ENCODE measurements at places on chromosomes 7 and 10.
A peak's percentile ranks its signal among the peaks of the same experiment; 100 is the strongest.

DNA sequence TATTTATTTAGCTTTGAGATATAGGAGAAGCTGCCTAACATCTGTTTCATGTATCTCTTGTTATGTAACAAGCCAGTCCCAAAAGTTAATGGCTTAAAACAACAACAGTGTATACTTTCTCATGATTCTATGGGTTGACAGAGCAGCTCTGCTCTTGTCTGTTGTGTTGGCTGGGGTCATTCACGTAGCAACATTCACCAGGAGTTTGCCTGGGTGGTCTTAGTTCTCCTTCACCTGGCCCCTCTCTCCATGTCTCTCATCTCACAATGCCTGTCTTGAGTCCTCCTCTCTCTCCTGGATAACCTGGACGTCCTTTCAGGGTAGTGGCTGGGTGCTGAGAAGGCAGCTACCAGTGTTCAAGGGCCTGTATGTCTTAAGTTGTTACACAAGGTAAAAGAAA is 27.5 kb downstream of the INPP5F start:
- no peak for DNase-seq

DNA sequence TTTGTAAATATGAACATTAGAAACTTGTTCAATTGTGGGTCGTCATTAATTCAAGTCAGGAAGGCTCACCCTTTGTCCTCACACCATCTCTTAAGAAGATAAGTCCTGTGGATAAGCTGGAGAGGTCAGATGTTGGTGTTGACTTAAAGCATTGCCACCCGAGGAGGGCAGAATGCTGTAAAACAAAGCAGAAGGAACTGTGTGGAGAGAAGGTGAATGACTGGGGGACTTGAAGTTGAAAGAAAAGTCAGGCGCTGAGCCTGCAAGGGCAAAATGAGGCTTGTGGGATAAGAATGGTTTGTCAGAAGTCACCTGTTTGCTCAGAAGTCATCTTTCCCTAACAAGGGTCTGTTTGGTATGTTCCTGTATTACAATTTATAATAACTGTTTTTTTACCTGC is 9.1 kb downstream of the RPA3 start:
- DNase-seq, result no peak

GRCh38 chr10:79547973-79548372 is 12.2 kb downstream of the SFTPA2 start:
- DNase-seq, result no peak

- no peak for DNase-seq
Measured at GRCh38 chr7:82567841-82568240, 124.3 kb upstream of the CACNA2D1 start.

- peak; percentile 78 for DNase-seq
Measured at GRCh38 chr7:7799138-7799537, 80.7 kb upstream of the RPA3 start.

DNA sequence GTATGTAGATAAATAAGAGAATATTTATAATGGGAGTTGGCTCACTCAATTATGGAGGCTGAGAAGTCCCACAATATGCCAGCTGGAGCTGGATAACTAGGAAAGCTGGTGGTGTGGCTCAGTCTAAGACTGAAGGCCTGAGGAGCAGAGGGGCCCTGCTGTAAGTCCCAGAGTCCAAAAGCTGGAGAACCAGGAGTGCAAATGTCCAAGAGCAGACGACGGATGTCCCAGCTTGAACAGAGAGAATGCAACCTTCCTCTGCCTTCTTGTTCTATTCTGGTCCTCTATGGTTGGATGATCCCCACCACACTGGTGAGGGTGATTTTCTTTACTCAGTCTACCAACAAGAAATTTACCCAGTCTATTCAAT is 13.2 kb downstream of the IL2RA start:
- no peak for DNase-seq

DNA sequence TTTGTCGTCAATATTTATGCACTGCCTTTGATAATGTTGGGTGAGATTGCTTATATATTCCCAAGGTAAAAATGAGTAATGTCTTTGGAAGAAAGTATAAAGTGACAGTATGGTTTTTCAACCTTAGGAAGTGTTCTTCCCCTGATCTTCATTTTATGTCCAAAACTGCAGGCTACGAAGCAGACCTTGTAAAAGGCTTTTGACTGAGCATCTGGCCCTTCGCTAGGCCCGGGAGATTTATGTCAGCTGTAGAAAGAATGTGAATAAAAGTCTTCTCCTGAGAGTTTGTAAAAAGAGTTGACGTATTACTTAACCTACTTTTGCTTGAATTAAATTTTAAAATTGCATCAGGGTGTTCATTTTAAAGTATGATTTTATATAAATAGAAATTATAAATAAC is 116.8 kb downstream of the CPED1 start:
- DNase-seq, result no peak

DNA sequence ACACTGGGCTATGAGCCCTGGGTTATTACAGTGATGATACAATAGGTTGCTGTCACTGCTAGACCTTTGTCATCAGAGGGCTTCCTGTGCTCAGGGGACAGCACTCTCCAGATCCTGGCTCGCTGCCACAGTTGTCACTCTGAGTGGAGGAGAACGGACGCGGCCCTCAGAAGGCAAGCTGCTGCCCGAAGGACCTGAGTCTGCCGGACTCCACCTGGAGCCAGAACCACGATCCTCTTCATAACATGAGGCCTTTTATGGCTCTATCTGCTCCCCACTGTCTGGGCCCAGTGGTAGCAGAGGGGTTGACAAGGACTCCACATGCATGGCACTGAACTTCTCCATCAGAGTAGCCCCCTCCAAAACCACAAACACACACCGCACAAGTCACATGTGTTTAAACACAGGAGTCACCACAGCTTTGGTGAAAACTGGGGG is 94.7 kb upstream of the EFCAB10 start:
- no peak for DNase-seq

DNA sequence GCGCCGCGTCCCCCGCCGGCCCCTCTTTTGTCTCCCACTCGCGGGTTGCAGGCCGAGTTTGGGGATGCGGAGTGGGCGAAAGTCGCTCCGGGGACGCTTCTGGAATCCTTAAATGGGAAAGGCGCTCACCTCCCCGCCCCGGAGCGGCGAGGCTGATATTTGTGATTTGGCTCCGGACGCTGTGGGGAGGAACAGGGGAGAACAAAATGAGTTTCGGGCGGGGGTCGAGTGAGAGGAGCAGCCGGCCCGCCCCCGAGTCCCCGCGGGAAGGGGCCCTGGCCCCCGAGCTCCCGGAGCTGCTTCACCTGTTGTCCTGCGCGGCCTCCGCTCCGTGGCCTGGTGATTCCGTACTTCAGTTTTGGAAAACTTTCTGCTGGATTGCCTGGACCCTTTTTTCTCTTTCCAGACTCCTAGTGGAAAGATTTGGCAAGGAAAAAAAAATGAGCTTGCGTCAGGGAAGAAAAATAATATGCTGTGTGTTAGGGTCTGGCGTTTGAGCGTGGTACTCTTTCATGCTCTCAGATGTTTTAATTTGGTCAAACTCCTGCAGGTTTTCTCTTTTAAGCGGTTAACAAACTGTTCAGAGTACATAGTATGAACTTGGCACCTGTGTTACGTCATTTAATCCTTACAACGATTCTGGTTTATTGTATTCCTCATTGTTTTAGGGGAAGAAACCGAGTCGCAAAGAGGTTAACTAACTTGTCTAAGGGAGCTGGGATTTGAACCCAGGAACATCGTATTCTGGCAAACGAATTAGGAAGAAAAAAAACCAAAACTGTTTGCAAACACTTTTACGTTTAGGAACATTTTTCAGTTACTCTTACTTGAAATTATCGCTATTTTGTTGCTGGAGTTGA is 924 bp downstream of the BMPR1A start:
- peak; percentile 50 for DNase-seq

GRCh38 chr10:33732161-33732680 is 397.8 kb upstream of the NRP1 start:
- peak; percentile 34 for DNase-seq

- no peak for DNase-seq
Measured at GRCh38 chr10:109187677-109188076, 735.6 kb downstream of the XPNPEP1 start.

- no peak for DNase-seq
Measured at GRCh38 chr7:41880107-41880506, 177.2 kb upstream of the INHBA start.

- no peak for DNase-seq
Measured at GRCh38 chr7:23275912-23276311, 23.2 kb upstream of the MALSU1 start.

GRCh38 chr7:152011860-152012259 is 13.6 kb upstream of the GALNT11 start:
- no peak for DNase-seq

GRCh38 chr7:50147951-50148808 is 55.1 kb upstream of the ZPBP start:
- DNase-seq, result no peak

DNA sequence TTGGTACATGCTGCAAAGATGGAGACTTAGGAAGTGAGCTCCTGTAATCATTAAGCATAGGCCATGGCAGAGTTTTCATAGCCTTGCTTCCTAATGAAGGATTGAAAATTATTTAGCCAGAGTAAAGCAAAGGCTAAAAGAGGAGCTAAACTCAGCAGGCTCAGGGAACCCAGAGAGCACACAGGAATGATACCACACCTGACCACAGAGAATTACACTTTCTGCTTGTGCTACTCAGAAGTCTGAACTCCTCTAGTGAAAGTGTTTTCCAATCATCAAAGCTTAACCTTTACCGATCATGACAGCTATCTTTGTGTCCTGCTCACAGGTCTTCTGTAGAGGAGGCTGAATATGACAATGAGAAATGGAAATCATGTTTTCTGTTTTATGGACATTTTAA is 347.7 kb downstream of the OTUD1 start:
- DNase-seq, result no peak

DNA sequence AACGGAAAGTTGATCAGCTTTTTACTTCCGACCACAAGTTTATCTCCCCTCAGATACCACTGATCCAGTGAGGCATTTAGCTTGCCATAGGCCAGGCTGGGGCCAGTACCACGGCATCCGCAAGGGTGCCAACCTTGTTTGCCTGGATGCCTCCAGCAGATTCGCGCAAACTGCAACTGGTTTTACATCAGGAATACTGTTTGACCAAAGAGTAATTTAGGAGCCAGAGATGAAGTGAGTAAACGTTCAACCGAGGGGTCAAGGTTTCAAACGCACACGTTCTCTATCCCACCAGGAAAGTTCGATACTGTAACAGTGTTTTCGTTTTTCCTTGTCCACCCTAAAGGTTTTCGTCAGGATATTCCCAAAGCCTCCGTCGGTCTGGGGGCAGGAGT is 266 bp upstream of the MDFIC start:
- DNase-seq, result no peak

- no peak for DNase-seq
Measured at GRCh38 chr7:131733604-131734003, 177.2 kb upstream of the PODXL start.

GRCh38 chr10:78351283-78351682 is 317.6 kb downstream of the RPS24 start:
- DNase-seq, result no peak

DNA sequence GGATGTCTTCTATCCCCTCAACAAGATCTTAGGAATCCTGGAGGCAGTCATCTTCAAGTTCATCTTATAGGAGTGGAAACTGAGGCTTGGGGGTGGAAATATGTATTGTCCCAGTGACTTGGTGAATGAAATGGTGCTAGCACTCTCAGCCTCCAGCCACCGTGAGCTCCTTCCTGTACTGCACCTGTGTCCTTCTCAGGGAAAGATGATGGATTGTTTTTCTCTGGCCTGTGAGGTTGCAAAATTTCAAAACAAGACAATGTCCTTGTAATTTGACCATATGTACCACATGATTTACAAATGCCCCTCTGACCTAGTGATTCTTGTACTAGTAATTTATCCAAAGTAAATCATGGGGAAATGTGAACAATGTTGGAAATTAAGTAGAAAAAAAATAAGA is 71.0 kb upstream of the CHCHD3 start:
- no peak for DNase-seq

DNA sequence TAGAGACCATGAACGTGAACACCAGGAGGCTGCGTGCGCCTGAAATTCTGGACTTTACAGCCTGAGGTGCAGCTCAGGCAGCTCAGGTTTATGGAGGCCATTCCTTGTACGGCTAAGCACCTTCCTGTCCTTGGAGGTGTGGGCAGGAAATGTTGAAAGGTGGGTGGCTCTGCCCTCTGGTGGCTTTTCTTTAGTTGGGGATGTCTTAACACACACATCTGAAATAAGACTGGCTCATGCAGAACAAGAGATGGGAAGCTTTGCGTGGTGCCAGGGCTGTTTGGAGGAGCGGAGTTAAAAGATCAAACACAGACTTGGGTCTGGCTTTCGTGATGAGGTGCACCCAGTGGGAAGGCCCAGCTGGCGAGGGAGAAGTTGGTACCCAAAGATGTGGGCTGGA is 64.1 kb downstream of the DOCK1 start:
- DNase-seq, result peak; percentile 35

DNA sequence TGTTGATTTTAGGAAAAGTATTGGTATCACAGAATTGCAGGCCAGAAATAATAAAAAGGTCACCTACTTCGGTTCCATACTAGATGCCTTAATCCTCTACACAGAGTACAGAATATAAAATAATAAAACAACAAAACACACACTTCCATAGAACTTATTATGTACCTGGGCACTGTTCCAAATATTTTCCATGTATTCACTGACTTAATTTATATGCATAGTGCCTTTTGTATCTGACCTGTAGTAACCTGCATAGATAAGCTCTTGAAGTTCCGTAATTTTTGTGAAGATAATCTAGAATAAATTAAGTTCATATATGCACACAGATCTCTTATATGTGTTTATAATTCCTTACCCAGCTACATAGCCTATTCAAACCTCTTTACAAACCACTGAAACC is 78.3 kb downstream of the RAPGEF5 start:
- DNase-seq, result peak; percentile 40

DNA sequence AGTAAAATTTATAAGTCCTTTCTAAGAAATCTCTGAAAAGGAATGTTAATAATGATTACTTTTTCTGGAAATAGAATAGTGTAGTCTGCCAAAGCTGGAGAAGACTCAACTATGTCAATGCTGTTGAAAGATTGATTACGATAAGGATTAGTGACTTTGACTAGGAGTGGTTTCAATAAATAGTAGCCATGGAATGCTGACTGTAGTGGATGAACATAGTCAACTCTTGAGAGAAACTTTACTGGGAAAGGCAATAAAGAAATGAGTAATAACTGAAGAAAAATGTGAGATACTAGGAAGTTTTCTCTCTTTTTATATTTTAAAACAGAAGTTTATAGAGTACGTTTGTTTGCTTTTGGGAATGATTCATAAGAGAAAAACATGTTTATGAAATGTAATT is 105.0 kb upstream of the CDK13 start:
- DNase-seq, result no peak

DNA sequence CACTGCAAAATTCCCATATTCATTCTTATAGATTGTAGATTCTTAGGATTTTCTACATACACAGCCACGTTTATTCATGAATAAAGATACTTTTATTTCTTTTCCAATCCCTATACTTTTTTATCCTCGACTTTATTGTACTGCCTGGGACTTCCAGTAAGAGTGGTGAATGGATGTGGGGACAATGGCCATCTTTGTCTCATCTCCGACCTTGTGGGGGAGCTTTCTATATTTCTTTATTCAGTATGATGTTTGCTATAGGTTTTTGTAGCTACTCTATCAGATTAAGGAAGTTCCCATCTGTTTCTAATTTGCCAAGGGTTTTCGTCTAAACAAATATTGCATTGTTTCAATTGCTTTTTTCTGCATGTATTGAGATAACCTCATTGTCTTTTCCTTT is 184.3 kb downstream of the FOXP2 start:
- no peak for DNase-seq

All from bronchial epithelial cell (primary cell).